Stimulated activated CD8-positive, alpha-beta memory T cell treated with anti-CD3 and anti-CD28 coated beads, Interleukin-2, amount 100 ng/mL, for 1 hour (primary cell): ENCODE measurements at places on chromosomes 2 and 18.

- DNase-seq, result no peak
Measured at GRCh38 chr2:226216575-226216974, 583.0 kb downstream of the IRS1 start.

- DNase-seq, result no peak
Measured at GRCh38 chr2:235027558-235028214, 75.9 kb downstream of the SH3BP4 start.

DNA sequence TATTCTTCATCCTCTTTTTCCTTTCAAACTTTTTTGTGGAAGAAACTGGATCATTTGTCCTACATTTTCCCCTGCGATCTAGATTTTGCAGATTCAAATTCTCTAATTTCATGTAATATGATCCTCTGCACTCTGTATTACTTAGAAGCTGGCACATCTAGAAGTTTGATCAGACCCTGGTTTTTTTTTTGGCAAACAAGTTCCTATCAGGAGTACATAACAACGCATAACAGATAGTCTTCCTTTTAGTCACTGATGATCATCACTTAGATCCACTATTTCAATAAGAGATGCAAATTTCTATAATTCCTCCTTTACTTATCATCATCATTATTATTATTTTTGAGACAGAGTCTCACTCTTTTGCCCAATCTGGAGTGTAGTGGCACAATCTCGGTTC is 117.1 kb downstream of the CDH2 start:
- no peak for DNase-seq

- no peak for DNase-seq
Measured at GRCh38 chr2:120241684-120242083, 11.0 kb upstream of the RALB start.

DNA sequence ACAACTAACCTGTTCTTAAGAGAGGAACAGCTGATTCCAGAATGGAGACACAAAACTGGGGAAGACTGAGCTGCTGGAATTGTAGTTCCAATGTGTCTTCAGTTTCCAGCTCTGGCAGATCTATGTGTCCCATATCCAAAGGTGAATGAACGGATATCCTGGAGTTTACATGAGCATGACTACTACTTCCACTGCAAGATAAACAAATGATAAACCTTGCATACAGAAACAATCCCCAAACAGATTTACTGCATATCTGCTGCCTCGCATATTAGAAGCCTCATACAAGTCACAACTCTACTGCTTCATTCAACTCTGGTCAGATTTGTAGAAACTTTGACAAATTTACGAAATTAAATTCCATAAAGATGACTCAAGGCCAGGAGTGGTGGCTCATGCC is 15.0 kb downstream of the RTTN start:
- no peak for DNase-seq

DNA sequence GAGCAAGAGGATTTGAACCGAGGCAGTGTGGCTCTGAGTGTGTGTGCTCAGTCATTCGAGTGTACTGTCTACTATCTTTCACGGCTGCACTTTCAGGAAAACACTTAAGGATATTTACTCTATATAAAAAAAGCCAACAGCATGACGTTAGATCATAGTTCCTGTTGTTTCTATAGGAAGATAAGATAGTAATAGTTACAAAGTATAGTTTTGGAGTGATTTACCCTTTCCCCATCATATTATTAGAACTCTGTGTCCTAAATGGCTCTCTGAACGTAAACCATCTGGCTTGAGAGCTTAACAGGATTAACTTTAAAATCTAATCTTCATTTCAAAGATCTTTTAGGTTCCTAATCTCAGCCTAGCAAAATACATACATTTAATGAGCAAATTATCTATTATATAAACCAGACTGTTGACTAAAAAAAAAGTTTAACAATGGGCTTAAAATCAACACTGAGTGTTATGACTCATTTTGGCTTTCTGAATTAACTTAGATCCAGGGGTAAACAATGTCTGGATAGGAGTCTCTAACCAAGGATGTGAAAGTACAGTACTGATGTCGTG is 150.3 kb upstream of the DNMT3A start:
- DNase-seq, result no peak

GRCh38 chr2:28497206-28497605 is 1.3 kb downstream of the PLB1 start:
- no peak for DNase-seq

- DNase-seq, result no peak
Measured at GRCh38 chr2:21803550-21803949, 679.8 kb downstream of the TDRD15 start.

DNA sequence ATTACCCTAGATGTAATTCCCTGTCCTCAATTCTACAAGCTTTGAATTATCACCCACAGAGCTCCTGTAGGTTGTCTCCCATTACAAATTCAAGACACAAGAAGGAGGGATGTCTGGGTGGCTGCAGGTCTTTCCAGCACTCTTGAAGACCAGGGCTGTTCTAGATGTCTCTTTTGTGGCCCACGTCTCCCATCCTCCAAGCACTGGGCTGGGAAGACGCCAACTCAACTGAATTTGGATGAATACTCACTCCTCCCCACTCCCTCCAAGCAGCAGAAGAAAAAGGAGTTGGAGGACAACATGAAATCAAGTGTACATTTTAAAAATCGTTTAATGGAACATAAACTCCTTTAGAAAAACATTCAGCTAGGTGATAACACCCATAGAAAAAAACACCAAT is 31.2 kb downstream of the SMAD7 start:
- no peak for DNase-seq

GRCh38 chr2:199810422-199811171 is 40.4 kb downstream of the FTCDNL1 start:
- DNase-seq, result no peak

DNA sequence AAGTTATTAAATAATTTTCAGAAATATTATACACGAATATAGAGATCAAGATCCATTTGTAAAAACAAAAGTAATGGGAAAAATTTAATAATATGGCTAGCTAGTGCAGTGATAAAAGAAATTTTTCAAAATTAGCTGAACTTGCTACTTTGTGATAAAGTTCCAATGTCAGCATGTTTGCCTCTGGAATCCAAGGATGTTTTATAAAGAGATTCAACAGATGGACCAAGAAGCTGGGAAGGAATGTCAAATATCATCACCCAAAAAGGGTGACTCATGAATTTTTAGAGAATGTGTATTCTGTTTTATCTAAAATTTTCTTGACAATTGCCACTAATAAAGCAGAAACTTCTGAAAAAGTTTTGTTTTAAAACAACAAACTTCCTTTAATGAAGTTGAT is 95.3 kb downstream of the FSIP2 start:
- no peak for DNase-seq

DNA sequence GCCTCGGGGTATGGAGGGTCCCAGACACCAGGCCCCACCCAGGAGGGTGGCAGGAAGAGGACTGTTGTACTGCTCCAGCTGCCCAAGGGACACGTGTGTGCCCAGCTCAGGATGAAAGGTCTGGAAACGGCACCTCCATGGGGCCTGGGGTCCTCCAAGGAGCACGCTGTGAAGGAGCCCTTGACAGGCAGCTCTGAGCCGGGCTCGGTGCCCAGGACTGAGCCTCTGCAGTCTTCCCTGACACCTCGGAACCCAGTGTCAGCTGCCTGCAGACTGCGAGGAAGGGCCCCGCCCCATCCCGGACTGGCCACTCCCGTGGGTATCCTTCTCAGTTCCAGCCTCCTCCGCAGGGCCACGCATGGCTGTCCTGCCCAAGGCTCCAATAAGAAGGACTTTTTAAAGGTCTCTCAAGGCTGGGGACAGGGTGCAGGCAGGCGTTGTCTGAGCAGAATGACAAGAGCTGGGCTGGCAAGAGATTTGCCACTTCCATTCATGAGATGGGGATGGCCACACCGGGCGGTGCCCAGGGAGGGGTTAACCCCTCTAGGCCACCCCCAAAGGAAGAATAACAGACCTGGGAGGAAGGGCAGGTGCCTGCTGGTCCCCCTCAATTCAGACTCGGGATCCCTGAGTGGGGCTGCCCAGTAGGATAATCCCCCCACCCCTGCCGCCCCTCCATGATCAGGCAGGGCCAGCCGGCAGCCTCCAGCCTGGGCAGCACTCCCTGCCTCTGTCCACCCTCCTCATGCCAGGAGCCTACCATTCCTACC is 8.9 kb downstream of the ECEL1 start:
- no peak for DNase-seq

- DNase-seq, result no peak
Measured at GRCh38 chr2:100554798-100555407, 7.9 kb upstream of the PDCL3 start.
